Right lobe of liver (tissue), 6 donors: ENCODE measurements at places on chromosomes 7 and 10.

DNA sequence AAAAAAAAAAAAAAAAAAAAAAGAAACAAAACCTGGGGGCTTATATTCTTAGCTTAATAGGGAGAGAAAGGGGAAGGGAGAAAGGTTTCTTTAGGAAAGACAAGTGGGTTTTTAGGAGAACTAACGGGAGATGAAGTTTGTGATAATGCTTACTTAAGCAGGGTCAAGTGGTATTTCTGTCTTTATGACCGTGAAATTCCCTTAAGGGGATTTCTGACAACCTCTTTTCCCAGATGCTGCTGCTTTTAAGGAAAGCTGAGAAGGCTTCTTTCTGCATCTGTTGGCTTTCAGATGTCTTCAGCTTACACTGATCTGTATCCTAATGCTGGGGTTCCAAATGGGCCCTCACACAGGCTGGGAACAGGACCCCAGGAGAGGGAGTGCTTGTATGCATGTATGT, 42.6 kb downstream of the ADAMTS14 start:
- peak; percentile 27 for DNase-seq

DNA sequence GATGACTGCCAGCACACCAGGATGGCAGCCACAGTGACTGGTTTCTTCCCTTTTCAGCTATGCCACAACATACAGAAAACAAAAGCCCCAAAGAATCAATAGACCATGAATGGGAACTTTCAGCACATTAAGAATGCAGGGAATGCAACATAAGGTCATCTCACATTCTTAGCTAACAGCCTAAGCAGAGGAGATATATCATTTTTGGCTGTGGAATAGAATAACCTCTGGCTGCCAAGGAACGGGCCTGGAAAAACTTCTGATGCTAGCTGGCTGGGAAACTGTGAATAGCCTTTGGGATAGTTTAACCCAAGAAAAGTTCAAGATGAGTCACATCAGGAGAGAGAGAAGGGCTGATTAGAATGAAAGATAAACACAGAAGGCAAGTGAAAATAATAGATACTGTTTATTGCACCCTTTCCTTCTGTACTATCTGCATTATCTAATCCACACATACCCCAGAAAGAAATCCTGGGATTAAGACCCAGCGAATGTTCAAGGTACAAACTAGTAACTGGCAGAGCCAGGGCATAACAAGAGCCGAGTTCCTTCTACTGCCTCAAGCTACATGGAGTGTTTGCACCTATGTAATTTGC, 169.2 kb downstream of the SEMA3A start:
- no peak for DNase-seq

DNA sequence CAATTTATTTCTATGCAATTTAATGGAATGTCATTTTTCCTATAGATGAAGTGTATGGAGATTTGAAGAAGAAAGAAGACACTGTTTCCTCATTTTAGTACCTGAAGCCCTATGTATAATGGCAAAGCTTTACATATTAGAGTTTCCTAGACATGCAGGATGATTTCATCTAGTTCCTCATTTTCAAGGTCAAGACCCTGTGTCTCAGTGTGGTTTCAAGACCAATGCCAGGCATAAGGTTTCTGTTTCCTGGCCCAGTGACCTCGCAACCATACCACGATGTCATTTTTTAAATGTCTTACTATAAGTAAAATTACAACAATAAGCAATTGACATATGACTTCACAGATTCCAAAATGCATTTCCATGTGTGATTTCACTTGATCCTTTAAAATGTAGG, 336.5 kb upstream of the PRKCQ start:
- no peak for DNase-seq

- no peak for DNase-seq
These were observed 28.1 kb upstream of the NEUROD6 start for GRCh38 chr7:31368620-31369019.

GRCh38 chr10:20551761-20552160, 345.4 kb downstream of the NEBL start:
- no peak for DNase-seq
